Omental fat pad (tissue), 4 donors: ENCODE measurements at places on chromosomes 5 and 9. TPM values are rescaled to one million over a fixed set of nuclear protein-coding genes. Genes with fewer than 3 reads are reported as not detected.

DNA sequence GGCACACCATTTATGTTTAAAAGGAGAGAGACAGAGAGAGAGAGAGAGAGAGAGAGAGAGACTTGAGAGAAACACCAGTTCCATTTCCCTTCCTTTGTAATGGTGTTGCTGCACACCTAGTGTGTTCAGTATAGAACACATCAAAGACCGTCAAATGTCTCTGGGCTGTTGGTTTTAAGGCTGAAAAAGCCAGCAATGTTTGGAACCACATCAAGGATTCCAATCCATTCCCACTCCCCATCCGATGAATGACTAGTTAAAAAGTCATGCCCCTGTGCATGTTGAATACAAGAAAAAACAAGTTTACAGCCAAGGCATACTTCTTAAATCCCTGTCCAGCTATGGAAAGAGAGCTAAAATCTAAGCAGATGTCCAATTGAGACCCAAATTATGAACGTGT, 83.0 kb upstream of the IFNE start:
- no peak for DNase-seq

CDC37L1 gene
- 28.8 TPM for total RNA-seq

ECSCR gene
- 37.5 TPM for total RNA-seq

DNA sequence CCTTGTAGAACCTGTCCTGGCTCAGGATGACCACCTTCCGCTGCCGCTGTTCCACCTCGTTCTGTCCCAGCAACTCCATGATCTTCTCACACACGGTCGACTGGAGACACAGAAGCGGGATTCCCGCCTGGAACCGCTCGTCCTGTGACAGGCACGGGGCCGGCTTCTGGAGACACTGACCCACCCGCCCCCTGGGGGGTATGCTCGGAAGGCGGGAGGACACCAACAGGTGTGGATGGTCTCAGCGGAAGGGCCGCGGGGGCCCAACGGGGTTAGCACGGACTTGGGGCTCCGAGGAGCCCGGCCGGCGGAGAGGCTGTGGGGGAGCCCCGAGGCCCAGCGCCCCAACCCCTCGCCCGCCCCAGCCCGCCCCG, 530 bp downstream of the UCK1 start:
- DNase-seq: no peak

DNA sequence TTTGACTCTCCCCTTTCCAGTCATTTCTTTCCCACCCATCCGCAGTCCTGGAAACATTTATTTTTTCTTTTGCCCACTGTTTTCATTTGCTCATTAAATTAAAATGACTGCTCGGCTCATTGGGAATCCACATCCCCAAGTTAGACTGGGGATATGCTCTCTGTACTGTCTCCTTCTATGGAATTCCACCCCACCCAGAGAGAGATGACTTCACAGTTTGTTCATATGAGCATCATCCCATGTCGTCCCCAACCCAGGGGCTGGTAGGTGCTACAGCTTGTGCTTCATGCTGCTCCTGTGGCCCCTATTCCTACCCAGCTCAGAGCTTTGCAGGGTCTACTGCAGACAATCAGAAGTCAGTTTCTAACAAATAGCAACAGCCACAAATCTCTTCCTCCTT, 16.5 kb upstream of the RARS1 start:
- DNase-seq: no peak

- no peak for DNase-seq
Observed at GRCh38 chr9:28970241-28970654, 1397.0 kb upstream of the C9orf72 start.

LOX gene
- 76.5 TPM for total RNA-seq
